Right forelimb (tissue), 1 donor: ENCODE measurements at places on chromosomes 13 and 19.

DNA sequence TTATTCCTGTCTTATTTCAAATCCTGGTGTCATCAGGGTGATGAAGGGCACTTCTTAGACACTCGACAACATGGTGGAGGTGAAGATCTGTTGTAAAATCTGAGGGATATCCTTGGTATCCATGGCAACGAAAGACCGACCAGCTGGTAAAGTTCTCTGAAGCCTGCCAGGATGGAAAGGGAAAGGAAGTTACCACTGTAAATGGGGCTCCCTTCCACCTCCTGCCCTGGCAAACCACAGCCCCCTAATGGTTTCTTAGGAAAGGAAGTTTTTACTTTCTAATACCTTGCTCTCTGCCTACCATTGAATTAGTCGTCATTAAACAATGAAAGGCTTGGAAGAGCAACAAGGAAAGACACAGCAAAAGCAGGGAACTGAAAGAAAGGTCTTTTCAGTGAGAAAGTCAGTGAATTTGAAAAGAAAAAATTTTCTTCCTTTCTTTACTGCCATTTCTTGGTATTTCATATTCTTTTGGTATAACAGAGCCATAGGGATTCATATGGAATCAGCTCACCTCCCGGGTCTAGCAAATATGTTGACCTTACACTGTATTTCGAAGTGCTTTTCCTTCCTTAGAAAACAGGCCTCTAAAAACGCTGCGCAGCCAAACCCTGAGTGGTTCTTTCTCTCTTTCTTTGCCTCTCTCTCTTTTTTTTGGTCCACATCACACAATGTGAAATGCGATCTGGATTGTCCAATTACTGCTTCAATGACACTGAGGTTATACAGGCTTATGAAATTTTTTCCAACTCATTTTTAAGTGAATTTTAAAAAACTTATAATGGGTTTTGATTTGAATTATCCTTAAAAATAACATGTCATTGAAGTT is 111.0 kb downstream of the RGCC start:
- no peak for DNase-seq

- DNase-seq = no peak
These were observed 1.2 kb downstream of the LYPD3 start for GRCh38 chr19:43464134-43464775.

- DNase-seq = no peak
These were observed 7.2 kb downstream of the ZNF552 start for GRCh38 chr19:57807541-57807940.

GRCh38 chr13:79655509-79655908 is 174.6 kb downstream of the NDFIP2 start:
- DNase-seq = no peak

GRCh38 chr13:31038834-31039552 is 106.5 kb downstream of the TEX26 start:
- no peak for DNase-seq

- DNase-seq = no peak
These were observed 287.4 kb upstream of the NBEA start for GRCh38 chr13:34654647-34655046.

GRCh38 chr19:29724746-29725145 is 9.7 kb upstream of the C19orf12 start:
- DNase-seq = no peak

GRCh38 chr13:112710855-112711527 is 21.2 kb downstream of the ATP11A start:
- DNase-seq = peak; percentile 23

DNA sequence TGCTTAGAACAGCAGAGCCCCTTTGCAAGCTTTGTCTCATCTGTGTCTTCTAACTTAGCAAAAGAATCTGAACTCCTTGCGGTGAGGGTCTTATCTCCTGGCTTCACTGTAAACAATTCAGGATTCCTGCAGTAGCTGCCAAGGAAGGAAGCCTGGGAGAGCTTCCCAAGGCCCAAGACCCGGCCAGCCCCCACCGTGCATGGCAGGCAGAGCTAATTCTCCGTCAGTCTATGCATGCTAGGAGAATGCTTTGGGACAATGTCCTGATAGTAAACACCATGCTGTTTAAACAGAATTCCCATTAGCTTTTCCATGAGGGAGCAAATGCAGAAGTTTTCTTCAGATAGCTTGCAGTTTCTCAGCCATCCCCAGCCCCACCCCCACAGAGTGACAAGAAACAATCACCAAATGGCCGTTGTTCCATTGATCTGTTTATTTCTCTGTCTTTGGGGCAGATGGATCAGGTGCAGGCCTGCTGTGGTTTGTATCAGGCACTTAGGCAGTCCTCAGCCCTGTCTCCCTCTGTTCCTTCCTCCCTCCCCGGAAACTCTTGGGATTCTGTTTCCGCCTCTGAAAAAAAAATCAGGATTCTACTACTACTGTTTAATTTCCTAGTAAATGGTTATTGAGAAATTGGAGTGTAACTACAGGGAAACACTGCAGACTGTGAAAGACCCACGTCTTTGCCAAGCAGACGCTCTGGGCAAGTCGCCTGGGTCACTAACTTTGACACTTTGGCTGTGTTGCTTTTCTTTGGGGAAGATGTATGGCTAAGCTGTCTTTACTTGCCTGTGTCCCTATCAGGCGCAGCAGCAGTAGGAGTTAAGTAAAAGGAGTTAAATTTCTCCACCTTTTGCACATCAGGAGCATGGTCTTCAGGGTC is 40.7 kb upstream of the SPATA13 start:
- DNase-seq = no peak
